ENCODE measurements at places on chromosomes 1 and 21.

GRCh38 chr1:207398986-207399385 lies 55.1 kb upstream of the CR2 start:
- no peak for DNase-seq

- DNase-seq: no peak
Observed at GRCh38 chr1:110927484-110928075, 36.1 kb downstream of the LRIF1 start.

DNA sequence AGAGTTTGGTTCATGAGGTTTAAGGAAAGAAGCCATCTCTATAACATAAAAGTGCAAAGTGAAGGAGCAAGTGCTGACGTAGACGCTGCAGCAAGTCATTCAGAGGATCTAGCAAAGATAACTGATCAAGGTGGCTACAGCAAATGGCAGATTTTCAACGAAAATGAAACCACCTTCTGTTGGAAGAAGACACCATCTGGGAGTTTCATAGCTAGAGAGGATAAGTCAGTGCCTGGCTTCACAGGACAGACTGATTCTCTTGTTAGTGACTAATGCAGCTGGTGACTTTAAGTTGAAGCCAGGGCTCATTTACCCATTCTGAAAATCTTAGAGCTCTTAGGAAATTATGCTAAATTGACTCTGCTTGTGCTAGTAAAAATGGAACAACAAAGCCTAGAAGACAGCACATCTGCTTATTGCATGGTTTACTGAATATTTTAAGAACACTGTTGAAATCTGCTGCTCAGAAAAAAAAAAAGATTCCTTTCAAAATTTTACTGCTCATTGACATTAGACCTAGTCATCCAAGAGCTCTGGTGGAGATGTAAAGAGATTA lies 10.5 kb downstream of the MAEL start:
- DNase-seq: no peak

GRCh38 chr1:112496290-112496689 lies 12.5 kb upstream of the WNT2B start:
- no peak for DNase-seq

DNA sequence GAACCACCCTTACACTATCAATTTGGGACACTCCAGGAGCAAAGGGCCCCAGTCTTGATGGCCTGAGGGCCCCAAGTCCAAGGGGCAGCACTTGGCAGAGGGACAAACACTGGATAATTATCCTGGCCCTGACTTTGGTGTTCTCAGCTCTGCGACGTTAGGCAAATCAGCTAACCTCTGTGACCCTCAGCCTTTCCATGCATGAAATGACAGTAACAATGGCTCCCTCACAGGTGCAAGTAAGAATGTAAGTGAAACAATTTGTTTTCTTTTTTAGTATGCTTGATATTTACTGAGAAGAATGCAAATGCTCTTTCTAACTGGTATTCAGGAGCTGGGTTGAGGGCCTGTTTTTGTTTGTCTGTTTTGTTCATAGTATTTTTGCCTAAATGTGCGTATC lies 61.6 kb upstream of the PRDX6 start:
- DNase-seq: no peak

GRCh38 chr1:86703696-86704457 lies 499 bp upstream of the SH3GLB1 start:
- no peak for DNase-seq

GRCh38 chr1:85605484-85606413 lies 25.2 kb downstream of the CCN1 start:
- no peak for DNase-seq

- DNase-seq: no peak
Observed at GRCh38 chr1:35315649-35316048, 47.1 kb downstream of the ZMYM4 start.

- no peak for DNase-seq
Observed at GRCh38 chr1:13813398-13814012, 113.5 kb downstream of the PRDM2 start.

GRCh38 chr1:53942127-53942957 lies 3.2 kb downstream of the IFT25 start:
- no peak for DNase-seq

GRCh38 chr1:14602136-14602535 lies 3.7 kb downstream of the KAZN start:
- DNase-seq: no peak

DNA sequence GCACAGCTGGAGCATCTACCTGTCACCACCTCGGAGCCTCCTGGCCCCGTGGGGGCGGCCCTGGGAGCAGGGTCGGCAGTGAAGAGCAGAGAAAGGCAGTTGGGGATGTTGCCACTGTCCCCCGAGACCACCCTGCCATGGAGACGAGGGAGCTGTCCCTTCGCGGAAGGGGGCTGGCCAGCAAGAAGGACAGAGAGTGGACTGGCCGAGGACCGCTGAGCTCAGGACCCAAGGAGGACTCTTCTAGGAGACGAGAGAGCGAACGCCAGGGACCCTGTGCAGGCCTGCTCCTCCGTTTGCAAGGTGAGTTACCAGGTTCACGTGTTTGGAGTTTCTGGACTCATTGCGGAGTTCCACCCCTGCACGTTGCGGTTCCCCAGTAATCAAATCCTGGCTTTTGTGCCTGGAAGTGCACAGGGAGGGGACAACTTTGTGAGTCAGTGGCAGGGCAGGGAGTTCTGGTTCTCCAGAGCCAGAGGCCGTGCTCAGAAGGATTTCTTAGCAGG lies 5.6 kb upstream of the POFUT2 start:
- DNase-seq: no peak

DNA sequence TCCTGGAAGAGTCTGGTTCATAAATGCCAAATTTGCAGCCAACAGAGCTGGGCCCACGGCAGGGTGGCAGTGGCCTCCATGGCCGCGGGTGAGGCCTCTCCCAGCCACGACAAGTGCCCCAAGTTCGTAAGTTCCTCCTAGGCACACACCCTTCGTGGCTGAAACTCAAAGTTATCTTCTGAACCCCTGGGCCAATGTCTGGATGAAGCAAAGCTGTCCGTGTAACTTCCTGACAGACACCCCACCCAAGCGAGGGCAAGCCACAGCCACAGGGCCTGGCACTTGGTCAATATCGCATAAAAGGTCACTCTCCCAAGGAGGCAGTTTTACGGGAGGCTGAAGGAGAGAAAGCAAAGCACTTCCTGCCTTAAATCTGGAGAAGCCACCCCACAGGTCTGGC lies 27.8 kb upstream of the GPR153 start:
- no peak for DNase-seq

- no peak for DNase-seq
Observed at GRCh38 chr1:231442735-231443134, 20.6 kb upstream of the EGLN1 start.

DNA sequence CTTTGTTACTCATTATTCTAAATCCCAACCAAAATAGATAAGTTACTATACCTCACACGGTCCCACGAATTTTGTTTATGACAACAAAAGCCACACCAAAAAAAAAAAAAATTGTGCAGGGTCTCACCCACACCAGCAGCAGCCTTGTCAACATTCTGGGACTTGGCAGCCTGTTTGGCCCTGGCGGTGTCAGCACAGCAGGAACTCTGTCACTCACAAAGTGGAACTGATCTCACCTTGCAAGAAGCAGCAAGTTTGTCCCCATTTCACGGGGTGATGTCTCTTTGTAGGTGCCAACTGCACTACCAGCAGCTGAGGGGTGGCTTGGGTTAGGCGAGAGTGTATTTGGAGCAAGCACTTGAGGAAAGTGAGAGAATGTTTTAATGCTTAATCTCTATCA lies 75.0 kb upstream of the CHRM3 start:
- DNase-seq: no peak

GRCh38 chr1:100219883-100220282 lies 29.8 kb downstream of the DBT start:
- DNase-seq: no peak

GRCh38 chr1:229579059-229579673 lies 20.7 kb upstream of the ABCB10 start:
- DNase-seq: no peak

DNA sequence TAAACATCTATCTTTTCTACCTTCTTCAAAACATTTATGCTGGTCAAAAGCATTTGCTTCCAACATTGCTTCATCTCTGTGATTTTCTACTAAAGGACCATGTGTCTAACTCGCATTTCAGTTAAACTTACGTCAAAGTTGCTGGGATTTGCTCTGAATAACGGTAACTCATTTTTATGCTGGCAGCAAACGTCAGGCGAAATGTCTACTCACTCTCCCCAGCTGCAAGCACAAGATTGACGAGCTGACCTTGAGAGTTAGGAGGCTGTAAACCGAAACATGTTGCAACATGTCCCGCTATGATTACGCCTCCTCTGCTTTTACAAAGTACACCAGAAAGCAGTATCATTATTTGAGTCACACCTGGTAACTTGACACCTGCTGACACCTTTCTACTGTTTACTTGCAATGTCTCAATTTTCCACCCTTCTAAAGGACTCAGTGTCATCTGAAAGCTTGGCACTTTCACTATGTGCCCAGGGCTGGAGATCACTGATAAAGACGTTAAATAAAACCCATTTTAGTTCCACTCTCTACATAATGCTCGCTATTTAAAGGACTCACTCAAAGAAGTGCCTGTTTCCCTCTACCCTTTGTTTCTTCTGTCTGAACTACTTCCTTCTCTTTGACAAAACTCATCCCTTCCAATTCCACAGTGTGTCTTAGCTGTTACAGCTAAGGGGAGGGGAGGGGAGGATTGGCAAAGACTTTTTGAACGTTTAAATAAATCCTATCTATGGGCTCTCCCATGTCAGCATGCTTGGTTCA lies 111.9 kb downstream of the PTPN14 start:
- DNase-seq: no peak

DNA sequence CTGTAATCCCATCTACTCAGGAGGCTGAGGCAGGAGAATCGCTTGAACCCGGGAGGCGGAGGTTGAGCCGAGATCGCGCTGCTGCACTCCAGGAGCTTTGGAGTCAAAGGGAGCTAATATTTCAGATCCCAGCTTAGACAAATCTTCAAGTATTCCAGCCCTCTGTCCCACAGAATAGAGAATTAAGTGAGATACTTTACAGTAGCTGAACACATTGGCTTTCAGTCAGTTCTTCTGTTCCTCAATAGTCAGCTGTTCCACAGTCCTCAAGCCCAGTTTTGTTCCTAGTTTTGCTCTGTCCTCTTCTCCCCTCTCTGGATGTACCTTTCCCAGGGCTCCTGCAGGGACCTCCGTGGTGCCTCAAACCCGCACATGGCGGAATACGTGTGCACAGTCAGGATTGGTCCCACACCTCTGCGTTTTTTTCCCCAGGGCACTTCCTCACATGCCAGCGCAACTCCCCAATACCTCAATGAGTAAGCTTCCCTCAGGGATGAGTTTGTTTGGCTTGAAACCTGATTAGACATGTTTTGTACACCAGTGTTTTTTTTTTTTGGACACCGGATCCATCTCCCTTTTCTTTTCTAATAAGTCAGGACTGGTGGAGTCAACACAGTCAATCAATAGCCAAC lies 1.2 kb downstream of the MFN2 start:
- DNase-seq: no peak

DNA sequence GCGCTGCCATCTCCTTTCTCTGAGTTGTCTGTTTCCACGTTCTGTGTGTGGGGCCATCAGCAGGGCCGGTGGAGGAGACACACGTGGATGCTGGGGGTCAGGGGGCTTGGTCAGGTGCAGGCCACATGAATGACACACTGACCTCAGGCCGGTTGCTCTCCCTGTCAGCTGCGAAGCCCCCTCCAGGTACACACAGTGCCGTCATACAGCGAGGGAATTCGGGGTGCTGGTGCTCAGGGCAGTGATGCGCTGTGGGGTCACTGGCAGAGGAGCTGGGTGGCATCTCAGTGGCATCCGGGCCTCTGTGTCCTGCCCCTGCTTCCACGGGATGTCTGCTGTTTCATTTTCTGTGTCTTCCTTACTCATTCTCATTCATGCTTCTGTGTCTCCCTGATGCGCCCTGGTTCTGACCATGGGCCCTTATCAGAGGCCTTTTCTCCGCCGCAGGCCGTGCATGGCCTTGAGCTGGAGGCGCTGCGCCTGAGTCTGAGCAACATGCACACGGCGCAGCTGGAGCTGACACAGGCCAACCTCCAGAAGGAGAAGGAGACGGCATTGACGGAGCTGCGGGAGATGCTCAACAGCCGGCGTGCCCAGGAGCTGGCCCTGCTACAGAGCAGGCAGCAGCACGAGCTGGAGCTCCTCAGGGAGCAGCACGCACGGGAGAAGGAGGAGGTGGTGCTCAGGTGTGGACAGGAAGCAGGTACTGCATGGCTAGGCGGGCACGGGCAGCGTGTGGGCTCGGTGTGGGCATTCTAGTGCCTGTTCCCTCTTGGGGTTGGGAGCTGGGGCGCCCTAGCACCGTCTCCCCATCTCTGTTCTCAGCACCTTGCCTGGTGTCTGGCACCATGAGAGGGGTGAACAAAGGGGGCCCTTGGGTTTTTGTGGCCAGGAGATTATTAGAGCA lies 22.6 kb downstream of the PCNT start:
- DNase-seq: no peak

DNA sequence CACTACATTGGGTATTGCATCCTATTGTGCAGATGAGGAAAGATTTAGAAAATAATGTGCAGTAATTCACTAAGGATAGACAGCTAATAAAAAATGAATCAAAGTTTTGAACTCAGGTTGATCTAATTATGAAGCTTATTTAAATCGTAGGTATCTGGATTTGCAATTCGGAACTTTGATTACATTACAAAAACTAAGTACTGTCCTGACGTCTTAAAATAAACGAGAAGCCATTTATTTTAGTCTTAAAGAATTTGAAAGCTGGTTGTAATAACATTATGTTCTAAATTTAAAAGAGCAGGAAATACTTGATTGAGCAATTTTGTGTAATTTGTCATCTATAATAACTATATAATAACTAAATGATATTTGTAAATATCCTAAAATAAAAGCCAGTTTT lies 235.9 kb downstream of the TPR start:
- no peak for DNase-seq

- no peak for DNase-seq
Observed at GRCh38 chr1:203274603-203275381, 30.5 kb upstream of the BTG2 start.

- DNase-seq: no peak
Observed at GRCh38 chr1:117820694-117821381, 108.6 kb downstream of the GDAP2 start.

DNA sequence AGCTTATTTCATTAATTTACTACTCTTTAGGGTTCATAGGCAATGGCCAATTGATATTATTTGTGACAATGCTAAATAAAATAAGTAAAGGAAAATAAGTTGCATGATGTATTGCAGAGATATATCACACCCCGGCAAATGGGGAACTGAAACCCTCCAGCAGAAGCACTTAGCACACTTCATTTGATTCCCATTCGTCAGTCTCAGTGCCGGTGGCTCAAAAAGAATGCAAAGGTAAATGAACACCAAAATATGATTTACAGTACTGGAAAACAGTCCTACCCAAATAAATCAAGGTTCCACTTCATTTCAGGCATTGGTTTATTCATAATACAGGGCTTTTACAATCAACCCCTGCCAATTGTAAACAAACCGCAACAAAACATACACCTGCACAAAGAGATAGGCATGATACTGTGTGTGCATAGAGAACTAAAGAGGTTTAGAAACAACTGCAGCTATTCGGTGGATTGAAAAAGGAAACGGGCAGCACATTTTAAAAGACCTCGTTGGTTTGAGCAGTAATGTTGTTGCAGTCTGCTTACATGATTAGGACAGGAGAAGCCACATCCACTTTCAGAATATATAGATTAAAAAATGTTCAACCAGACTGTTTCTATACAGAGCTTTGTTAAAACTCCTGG lies 1019.2 kb downstream of the TTLL7 start:
- no peak for DNase-seq
